ENCODE measurements at places on chromosomes 11 and 22.

- no peak for DNase-seq
Measured at GRCh38 chr22:17537155-17537554, 26.1 kb upstream of the SLC25A18 start.

DNA sequence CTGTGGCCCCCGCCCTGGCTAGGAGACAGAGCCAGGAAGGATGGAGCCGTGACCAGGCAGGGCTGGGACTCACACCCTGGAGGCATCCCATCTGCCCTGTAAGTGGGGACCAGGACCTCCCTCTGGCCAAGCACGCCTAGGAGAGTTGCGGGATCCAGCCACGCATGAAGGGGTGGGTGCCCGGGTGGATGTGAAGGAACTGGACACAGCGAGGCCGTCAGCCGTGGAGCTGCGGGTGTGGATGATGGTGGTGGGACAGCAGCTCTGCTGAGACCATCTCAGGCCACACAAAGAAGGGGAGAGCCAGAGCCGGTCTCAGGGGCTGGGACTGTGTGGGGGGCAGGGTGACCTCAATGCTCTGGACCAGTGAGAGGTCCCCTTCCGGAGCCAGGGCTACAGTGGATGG is 746.4 kb downstream of the BRD1 start:
- no peak for DNase-seq

- no peak for DNase-seq
Measured at GRCh38 chr11:105244160-105244825, 104.7 kb upstream of the CARD18 start.

DNA sequence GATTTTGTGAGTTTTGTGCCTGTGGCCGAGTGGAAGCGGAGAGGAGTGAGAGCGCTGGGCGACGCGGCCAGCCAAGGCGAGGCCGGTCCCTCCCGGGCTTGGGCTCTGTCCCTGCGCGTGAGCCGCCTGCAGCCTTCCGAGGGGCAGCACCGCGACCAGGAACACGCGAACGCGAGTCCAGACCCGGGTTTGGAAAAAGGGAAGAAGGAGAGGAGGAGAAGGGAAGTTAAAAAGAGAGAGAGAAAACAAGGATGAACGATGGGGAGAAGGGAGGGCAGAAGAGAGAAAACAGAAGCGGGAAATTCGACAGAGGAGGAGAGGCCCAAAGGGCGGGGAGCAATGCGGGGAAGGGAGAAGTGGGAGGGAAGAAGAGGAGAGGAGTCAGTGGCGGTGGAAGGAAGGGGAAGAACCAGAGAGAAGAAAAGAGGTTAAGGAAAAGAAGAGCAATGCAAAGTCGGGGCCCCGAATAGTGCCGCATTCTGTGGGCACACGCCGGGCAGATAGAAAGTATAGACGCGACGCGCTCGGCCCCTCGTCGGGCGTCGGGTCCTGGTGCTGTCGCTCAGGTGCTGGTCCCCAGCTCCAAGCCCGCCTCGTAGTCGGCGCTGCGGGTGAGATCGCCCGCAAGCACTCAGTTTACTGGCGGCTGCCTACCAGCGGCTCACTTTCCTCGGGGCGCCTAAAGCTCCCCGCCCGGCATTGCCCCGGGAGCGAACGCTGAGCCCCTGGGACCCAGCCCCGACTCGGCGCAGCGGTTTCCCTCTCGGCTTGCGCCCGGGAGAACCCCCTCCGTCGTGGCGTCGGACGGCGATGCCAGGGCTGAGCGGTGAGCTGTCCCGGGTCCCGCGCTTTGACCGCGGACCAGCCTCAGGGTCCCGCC is 2.8 kb upstream of the BARX2 start:
- no peak for DNase-seq

GRCh38 chr11:95011376-95011775 is 13.7 kb upstream of the KDM4E start:
- DNase-seq = no peak

DNA sequence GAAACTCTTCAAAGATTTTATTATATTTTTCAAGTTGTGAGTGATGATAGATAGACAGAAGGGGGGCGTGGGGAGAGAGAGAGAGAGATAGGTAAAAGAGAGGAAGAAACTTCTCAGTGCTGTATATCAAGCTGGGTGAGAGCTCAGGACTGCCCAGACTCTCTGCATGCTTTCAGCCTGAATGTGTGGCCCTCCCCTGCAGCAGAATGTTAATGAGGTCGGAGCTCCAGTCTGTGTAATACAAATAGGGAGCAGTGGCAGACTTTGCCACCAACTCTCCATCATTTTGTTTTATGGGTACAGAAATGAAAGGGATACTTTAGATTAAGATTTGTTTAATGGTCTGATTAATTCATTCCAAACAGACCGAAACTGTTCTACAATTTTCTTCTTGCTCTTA is 752.8 kb downstream of the OPCML start:
- no peak for DNase-seq

DNA sequence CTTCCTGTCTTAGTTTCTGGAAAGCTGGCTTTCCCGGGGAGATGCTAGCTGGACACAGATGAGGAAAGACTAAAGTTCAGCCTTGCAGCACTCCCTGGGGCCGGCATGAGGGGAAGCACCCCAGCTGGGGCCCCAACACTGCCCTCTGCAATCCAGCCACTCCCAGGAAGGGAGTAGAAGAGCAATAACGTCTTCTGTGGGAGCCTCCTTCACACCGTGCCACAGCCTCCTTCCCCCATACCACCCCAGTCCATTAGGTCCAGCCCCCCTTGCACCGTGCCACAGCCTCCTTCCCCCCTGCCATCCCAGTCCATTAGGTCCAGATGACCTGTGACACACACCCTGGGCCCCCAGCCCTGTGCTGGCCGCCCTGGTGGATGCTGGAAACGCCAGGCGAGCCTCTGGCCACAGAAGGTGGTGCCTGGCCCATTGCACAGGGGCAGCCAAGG is 44.1 kb upstream of the PRDM11 start:
- no peak for DNase-seq

DNA sequence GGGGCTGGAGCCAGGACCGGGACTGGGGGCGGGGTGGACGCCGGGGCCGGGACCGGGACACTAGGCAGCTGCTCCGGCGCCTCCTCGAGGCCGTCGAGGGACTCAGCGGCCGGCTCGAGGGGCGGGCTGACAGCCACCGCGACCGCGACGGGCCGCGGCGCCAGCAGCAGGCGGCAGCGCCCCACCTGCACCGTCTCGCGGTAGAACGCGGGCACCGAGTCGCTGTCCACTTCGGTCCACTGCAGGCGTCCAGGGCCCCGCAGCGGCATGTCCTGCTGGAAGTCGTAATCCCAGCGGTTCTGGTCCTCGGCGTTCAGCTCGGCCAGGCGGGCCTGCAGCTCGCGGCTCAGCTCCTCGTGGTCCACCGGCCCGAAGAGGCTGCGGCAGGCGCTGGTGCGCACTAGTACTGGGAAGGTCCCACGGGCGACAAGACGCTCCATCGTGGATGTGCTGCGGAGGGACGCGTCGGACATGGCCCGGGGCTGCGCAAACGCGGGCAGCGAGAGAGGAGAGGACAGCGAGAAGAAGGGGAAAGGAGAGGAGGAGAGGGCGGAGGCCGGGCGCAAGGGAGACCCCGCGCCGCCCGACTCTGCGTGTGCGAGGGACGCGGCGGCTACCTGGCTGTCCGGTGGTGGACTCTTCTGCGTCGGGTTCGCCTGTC is 428 bp downstream of the CDKN1C start:
- DNase-seq = no peak

- no peak for DNase-seq
Measured at GRCh38 chr11:79344753-79345294, 96.0 kb downstream of the TENM4 start.

DNA sequence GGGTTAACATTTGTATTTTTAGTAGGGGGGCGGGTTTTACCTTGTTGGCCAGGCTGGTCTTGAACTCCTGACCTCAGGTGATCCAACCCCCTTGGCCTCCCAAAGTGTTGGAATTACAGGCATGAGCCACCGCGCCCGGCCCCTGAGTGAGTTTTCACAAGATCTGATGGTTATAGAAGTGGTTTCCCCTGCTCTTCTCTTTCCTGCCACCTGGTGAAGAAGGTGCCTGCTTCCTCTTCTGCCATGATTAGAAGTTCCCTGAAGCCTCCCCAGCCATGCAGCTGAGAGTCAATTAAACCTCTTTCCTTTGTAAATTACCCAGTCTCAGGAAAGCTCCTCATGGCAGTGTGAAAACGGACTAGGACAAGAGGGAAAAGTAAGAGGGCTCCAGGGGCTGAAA is 259.1 kb upstream of the PLET1 start:
- no peak for DNase-seq

- DNase-seq = no peak
Measured at GRCh38 chr11:122033193-122033592, 82.8 kb downstream of the BLID start.

DNA sequence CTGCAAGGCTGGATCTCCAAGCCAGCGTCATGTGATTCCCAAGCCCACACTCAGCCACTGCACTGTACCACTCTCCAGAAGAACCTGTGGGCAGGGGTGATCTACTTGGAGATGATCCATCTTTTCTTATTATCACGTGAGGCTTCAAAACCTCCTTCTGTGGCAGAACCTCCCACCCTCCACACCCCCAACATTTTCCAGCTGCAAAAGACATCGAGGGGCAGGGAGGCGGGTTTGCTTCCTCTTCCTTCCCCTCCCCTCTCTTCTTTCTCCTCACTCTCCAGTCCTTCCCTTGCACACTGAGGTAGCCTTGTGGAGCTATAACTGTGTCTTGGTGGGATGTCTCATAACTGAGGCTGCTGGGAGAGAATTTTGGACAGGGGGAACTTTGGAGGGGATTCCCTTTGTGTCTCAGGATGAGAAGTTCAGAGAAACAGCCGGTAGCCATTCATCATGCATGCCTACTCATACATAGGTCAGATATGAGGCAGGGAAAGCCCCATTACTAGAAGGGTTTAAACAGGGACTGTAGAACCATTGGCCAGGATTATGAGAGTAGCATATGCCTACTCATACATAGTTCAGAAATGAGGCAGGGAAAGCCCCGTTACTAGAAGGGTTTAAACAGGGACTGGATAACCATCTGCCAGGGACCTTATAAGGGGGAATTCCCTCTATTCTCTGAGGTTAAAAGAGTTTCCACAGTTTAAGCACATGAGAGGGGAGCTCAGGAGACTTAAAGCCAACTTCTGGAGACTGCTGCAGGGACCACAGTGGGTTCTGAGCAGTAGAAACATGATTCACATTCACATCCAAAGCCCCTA is 420.7 kb upstream of the CADM1 start:
- no peak for DNase-seq

DNA sequence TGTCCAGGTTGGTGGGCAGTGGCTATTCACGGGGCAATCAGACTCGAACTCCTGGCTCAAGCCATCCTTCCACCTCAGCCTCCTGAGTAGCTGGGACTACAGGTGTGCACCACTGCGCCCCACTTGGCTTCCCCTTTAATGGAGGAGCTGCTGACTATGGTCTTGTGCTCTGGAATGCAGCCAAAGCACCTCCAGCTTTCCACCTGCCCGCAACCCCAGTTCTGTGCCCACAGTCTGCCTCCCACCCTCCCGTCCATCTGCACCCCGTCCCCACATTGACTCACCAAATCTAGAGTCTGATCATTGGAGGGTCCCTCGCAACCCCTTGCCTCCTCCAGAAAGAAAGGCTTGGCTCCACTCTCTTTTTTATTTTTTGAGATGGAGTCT is 41.0 kb downstream of the KCNJ4 start:
- no peak for DNase-seq

- DNase-seq = no peak
Measured at GRCh38 chr11:88203604-88204003, 28.4 kb upstream of the RAB38 start.

DNA sequence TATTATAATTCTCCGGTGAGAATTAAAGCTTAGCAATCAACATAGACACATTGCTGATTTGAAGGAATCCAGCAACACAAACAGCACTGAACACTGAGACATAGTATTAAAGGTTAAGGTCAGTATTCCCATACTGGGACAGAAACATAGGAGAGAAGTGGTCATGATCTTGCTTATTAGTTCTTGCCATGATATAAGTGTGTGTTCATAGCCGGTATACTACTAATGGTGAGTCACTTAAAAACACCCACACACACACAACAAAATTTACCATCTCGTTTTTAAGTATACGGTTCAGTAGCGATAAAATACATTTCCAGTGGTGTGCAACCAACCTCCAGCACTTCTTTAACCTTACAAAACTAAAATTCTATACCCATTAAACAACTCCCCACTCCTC is 96.3 kb downstream of the C11orf65 start:
- DNase-seq = no peak

DNA sequence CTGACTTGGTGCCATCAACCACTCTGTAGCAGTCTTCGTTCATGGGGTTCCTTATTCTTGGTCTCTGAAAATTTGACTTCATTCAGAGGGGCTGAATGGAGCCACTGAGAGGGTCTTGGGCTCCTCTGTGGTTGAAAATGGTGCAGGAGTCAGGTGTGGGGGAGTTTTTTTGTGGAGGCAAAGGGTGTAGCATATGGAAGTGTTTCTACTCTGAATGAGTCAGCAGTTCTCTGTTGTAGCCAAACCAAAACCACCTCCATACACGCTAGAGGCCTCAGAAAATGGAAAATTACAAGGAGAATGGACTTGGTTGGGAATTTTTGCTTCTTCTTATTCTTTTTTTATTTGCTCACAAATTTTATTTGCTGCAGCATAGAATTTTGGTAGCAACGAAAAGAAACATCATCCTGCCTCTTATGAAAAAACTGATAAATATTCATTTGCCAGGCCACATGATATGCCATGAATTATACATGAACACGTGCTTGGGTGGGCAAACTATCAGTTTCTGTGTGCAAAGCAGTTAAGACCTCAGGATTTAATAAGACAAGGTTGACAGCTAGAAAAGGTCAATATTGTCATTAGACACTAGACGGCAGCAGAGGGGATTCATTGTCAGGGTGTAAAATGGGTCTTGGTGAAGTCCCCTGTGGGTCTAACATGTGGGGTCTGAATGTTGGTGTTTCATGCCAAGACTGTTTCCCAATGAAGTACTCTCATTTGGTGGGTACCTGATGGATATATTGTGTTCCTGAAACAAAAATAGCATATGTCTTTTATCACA is 111.7 kb downstream of the MYO18B start:
- no peak for DNase-seq

DNA sequence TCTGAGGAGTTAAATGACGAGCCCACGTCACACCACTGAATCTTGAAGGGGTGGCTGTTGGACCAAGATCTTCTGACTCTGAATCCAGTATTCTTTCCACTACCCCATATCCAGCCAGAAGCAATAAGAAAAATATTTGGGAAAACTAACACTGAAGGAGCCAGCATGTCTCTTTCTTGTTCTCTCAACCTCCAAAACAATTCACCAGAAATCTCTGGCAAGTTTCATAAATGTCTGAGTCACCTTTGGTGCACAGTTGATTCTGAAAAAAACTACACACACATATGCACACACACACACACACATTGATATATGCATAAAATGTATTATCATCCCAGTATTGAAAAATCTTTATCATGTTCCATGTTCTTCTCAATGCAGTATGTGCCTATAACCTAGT is 104.3 kb upstream of the BLID start:
- DNase-seq = no peak

- no peak for DNase-seq
Measured at GRCh38 chr11:16310943-16311342, 45.4 kb downstream of the SOX6 start.

GRCh38 chr11:134398079-134398444 is 14.0 kb downstream of the B3GAT1 start:
- no peak for DNase-seq

Data from stimulated activated CD8-positive, alpha-beta memory T cell treated with anti-CD3 and anti-CD28 coated beads, Interleukin-7, amount 100 ng/mL, for 4 hours (primary cell).